ENCODE measurements at places on chromosomes 1 and 21. TPM values are rescaled to one million over a fixed set of nuclear protein-coding genes. Genes with fewer than 3 reads are reported as not detected.

Gene MXRA8
- 384 TPM for total RNA-seq

Gene OR2T2
- total RNA-seq: not detected

Gene COL6A2
- 794 TPM for total RNA-seq

Gene BEND5
- total RNA-seq: not detected

Measured in myometrial cell (primary cell).